ENCODE measurements at places on chromosomes 1 and 21.

DNA sequence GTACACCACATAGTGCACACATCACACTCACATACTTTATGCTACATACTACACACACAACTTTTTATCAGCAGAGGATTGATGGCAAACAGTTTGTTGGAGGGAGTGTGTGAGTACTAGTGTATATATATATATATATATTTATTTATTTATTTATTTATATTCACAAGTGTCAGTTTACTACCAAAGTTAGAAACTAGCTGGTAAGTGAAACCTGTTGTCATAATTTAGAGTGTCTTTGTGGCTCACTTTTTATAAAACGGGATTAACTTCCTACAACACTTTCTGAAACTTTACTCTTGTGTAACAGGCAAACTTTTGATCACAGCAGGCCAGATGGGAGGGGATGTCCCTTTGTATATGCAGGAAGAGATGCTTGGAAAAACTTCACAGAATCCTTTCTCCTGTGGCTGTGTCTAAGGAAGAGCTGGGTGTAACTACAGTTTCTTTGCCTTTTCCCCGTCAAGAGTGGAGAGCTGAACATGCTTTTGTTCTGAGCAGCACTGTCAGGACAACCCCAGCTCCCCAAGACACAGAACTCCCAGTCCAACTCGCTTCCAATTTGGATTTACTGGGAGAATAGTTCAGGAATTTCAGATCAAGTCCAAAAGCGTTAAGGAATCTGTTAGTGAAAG is 1.9 kb upstream of the SAMD13 start:
- DNase-seq = no peak

DNA sequence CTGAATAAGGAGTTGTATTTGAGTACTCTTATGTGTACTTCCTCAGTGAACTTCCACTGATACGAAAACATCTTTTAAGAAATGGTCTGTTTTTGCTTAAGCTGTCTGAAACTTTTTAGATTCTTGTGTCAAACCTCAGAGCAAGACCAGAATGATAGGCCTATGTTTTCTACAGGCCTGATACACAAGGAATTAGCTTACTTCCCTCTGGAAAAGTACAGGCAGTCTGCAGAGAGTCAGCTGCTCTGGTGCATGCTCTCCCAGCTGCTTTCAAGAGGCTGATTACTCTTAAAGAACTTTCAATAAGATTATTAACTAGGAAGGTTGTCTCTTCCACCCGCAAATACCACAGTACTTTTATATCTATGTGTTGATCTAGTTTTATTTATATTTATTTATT is 9.5 kb downstream of the SNX27 start:
- no peak for DNase-seq

- DNase-seq = no peak
Observed at GRCh38 chr1:152520561-152521090, 6.3 kb downstream of the CRCT1 start.

- DNase-seq = no peak
Observed at GRCh38 chr1:2845869-2846268, 44.4 kb upstream of the TTC34 start.

DNA sequence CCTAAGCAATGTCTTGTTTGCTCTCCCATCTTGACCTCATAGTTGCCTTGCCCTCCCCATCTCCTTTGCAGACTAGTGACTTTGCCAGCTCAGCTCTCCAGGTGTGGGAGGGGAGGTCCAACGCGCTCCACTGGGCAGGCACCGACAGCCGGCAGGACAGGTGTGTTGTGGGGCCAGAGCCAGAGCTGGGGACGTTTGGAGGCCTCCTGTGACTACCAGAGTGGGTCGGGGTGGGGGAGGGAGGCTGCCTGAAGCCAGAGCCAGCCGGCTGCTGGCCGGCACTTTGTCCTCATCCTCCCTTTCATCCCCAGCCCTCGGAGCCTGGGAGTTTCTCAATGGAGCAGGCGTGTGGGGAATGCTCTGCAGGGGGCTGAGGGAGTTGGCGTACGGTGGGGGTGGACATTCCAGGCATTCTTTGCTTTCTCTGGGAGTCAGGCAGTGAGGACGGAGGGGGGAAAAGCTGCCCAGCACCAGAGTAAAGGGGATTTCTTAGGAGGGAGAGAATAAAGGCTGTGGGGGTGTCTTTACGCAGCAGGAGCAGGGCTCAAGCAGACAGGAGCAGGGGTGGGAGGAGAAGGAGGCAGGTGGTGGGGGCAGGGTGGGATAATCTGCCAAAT is 20.2 kb downstream of the NUAK2 start:
- no peak for DNase-seq

DNA sequence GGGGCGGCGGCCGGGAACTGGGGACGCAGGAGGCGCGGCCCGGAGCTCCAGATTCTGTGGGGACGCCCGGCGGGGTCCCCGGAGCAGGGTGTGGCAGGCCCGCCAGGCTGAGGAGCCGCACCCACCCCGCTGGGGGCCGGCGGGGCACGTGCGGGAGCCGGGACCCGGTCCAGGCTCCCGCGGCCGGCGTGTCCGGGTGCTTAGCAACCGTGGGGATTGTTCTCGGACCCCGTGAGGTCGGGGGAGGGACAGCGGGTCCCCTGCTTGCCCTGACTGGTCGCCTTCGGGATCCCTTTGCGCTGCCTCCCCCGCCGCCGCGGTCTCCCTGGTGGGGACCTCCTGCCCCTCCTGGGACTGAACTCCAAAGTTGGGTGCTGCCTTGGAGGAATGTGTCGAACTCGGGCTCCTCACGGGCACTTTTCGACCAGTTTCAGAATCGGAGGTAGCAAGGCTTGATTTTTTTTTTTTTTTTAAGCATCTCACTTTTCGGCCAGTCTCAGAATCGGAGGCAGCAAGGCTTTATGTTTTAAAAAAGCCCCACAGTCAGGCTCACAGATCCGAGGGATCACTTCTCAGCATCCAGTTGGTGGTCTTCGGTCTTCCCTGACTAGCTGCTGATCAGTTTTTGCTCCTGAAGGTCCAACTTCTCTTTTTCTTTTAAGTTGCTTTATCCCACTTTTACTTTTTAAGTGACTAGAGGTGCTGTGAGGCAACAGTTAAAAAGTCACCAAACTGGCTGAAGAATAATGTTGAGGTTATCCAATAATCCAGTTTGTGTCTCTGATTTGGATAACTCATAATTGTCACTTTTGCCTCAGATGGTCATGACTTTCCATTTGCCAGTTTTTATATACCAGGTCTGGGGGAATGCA is 648 bp downstream of the FAM76A start:
- DNase-seq = no peak

- DNase-seq = no peak
Observed at GRCh38 chr1:221089273-221089672, 210.0 kb downstream of the HLX start.

DNA sequence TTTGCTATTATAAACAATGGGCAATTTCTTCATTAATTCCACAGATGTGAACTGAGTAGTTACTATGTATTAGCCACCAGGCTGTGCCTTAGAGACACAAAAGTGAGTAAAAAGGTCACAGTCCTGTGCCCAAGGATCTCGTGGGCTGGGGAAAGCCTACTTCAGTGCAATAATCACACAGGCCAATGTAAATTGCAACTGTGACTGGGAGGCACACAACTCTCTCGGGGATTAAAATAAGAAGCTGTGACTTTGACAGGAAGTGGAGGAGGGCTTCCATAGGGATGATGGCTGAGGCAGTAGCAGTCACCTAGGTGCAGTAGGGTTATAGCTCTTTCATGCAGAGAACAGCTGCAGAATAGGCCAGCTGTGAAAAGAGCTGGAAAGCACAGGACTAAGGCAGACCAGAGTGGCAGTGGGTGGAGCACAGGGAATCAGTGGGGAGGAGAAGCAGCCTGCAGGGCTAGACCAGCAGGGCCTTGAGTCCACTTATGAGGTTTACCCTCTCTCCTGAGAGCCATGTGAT is 121.9 kb downstream of the MAB21L3 start:
- DNase-seq = no peak

DNA sequence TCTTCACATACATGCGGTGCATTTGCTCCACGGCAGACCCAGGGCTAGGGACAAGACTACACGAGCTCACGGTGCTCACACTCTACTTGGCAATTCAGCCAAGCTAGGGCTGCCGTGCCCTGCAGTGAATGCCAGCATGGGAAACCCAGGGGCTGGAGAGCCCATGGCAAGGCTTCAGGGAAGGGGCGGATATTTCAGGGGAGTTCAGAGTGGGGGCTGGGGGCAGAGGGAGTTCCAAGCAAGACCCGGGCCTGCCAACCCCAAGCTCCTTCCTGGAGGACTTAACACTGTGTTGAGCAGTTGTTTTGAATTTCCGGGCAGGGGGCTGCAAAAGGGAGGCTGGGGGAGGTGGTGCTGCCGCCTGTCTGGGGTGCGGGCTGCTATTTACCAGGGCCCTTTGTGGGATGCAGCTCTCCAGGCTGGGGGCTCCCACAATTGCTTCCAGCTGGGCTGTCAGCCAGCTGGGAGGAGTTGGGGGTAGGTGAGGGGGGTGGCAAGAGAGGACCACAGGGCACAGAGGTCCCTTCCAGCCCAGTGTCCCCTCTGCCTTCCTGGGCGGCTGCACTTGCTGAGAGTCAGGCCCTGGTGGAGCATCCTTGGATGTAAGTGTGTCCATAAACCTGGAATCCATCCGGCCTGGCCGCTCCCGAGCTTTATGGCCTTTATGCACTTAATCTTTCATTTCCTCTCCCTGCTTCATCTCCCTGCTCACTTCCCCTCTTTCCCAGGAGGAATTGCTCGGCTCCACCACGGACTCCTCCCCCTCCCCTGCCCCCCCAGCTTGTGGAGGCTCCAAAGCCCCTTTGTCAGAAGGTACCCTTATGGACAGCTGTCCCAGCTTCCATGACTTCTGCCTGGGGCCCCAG is 55.8 kb upstream of the SSBP3 start:
- no peak for DNase-seq

- DNase-seq = no peak
Observed at GRCh38 chr21:41316200-41317062, at the start of gene FAM3B. Gene FAM3B, plus strand, starts transcription at chr21:41316801. Its CDS starts 79 bp downstream, at chr21:41316880.

DNA sequence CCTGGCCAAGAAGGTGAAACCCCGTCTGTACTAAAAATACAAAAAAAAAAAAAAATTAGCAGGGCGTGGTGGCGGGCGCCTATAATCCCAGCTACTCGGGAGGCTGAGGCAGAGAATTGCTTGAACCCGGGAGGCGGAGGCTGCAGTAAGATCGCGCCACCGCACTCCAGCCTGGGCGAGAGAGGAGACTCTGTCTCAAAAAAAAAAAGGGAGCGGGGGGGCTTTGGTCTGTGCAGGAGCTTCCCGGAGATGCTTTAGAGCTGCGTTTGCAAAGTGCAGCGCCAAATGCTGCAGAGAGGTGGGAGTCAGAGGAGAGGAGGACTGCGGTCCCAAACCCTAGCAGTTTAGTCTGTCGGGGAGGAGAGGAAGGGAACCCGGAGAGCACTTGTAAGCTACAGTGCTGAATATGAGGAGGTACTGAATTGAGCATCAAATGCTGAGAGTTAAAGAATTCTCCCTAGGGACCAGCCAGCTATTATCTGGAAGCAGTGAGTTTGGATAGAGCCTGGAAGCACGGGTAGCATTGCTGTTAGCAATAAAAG is 569 bp downstream of the FALEC start:
- DNase-seq = no peak

- peak; percentile 84 for DNase-seq
Observed at GRCh38 chr1:182962554-182963115, 9.7 kb upstream of the SHCBP1L start.

DNA sequence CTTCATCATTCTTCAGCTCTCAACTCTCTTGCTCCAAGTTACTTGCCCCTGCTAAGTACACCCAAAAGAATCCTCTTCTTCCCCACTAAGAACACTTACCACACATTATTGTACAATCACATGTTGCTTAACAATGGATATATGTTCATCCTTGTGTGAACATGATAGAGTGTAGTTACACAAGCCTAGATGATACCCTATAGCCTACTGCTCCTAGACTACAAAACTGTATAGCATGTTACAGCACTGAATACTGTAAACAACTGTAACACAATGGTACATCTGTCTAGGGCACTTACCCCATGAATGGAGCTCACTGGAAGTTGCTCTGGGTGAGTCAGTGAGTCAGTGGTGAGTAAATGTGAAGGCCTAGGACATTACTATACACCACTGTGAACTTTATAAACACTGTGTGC is 77.4 kb downstream of the RERE start:
- DNase-seq = no peak

DNA sequence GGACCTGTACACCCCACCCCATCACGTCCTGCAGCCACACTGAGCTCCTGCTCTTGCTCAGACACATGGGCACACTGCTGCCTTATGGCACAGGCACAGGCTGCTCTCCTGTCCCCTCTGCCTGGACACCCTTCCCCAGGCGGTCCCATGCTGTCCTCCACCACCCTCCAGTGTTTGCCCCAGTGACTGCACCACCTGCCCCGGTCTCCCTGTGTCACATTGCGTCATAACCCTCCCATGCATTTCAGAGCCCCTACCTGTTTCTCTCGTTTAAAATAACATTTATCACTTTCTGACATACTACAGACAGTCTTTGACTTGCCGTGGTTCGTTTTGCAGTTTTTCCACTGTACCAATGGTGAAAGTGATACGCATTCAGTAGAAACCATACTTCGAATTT is 159.2 kb downstream of the CAMTA1 start:
- DNase-seq = no peak
